ENCODE measurements at places on chromosomes 6 and 20. TPM values are rescaled to one million over a fixed set of nuclear protein-coding genes. Genes with fewer than 3 reads are reported as not detected.

- no peaks in the 10 kb centered on the region for H3K36me3 ChIP-seq
- no peaks in the 10 kb centered on the region for H3K27me3 ChIP-seq
- no peak overlapping the region for H3K4me3 ChIP-seq
- H3K27ac ChIP-seq = no peak overlapping the region
Observed at GRCh38 chr6:157778719-157779118, 44.3 kb upstream of the SNX9 start.

The C6orf141 gene
- total RNA-seq = 5.0 TPM

DNA sequence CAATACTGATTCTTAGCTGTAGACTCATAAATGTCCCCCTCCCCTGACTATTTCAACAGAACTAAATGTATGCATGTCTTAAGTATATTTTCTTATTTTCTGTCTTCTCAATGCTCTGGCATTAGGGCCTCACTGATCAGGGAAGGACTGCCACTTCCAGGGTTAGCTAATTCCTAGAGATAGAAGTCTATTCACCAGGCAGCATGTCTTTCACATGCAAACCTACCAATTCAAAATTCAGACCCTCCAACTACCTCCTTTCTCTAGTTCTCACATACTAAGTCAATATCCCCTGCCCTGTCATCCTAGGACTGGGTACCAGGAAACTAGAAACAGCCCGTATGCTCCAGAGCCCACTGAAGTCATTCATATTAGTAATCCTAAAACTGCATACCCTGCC, 132.3 kb downstream of the RALGAPA2 start:
- H3K27ac ChIP-seq = no peak overlapping the region
- no peaks in the 10 kb centered on the region for H3K4me1 ChIP-seq
- H3K4me3 ChIP-seq = no peak overlapping the region
- no peak for DNase-seq
- no peaks in the 10 kb centered on the region for H3K27me3 ChIP-seq
- no peaks in the 10 kb centered on the region for H3K36me3 ChIP-seq

The GHRH gene
- total RNA-seq = not detected

The XKR7 gene
- not detected for total RNA-seq

DNA sequence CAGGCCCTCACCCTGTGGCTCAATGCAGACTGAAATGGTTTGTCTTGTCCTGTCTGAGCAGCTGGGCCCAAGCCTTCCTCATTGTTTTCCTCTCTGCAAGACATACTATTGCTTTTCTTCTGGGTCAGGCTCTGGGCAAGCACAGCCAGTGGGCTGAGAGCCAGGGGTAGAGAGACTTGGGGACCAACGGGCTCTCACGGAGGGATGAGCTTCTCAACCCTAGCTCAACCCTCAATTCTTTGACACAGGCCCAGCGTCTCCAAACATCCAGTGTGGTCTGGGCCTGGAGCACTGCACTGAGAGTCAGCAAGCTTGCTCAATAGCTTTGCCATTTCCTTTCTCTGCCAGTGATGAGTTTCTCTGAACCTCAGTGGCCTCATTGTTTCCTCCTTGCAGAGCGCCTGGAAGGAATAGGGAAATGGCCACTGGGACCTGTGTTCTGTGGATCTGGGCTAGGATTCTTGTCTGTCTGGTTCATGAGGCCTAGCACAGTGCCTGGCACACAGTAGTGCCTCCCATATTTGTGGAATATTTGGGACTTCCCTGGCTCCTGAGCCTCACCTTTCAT, 9.3 kb downstream of the ANGPT4 start:
- H3K4me3 ChIP-seq = no peak overlapping the region
- DNase-seq = peak; percentile 25
- no peak overlapping the region for H3K27ac ChIP-seq
- no peaks in the 10 kb centered on the region for H3K27me3 ChIP-seq

GRCh38 chr6:95292011-95292410, 285.3 kb upstream of the MANEA start:
- H3K36me3 ChIP-seq = no peaks in the 10 kb centered on the region
- no peaks in the 10 kb centered on the region for H3K27me3 ChIP-seq
